ENCODE measurements at places on chromosomes 11 and 22.
A peak's percentile ranks its signal among the peaks of the same experiment; 100 is the strongest.

DNA sequence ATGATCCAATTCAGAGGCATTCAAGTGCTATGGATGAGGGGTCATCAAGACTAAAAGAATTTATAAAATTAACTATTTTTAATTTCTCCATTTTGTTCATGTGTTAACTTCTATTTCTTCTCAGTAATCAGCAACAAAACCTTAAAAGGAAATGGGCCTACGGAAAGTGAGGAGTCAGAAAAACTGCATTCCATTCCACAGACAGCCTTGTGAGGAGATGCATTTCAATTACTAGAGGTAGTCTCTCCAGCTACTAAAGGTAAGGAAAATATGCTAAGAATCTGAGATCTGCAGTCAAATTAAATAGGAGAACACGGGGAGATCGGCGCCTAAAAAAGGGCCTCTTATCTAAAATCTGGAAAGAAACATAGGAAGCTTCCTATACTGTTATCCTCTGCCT is 661.7 kb downstream of the DLG2 start:
- DNase-seq, result no peak

- DNase-seq, result peak; percentile 51
Measured at GRCh38 chr11:33987975-33988580, 63.5 kb upstream of the CAPRIN1 start.

- DNase-seq, result no peak
Measured at GRCh38 chr11:6013042-6013441, 6.3 kb upstream of the OR56A4 start.

DNA sequence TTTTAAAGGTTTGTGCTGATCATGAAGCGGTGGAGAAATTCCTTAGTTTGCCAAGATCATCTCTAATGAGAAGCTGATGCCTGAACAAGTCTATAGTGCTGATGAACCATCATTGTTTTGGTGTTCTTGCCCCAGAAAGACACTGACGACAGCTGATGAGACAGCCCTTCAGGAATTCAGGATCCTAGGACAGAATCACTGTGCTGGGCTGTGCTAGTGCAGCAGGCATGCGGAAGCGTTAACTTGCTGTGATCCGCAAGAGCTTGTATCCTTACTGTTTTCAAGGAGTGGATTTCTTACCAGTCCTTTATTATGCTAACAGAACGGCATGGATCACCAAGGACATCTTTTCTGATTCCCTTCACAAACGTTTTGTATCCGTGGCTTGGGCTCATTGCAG is 104.1 kb downstream of the TBC1D22A start:
- no peak for DNase-seq

DNA sequence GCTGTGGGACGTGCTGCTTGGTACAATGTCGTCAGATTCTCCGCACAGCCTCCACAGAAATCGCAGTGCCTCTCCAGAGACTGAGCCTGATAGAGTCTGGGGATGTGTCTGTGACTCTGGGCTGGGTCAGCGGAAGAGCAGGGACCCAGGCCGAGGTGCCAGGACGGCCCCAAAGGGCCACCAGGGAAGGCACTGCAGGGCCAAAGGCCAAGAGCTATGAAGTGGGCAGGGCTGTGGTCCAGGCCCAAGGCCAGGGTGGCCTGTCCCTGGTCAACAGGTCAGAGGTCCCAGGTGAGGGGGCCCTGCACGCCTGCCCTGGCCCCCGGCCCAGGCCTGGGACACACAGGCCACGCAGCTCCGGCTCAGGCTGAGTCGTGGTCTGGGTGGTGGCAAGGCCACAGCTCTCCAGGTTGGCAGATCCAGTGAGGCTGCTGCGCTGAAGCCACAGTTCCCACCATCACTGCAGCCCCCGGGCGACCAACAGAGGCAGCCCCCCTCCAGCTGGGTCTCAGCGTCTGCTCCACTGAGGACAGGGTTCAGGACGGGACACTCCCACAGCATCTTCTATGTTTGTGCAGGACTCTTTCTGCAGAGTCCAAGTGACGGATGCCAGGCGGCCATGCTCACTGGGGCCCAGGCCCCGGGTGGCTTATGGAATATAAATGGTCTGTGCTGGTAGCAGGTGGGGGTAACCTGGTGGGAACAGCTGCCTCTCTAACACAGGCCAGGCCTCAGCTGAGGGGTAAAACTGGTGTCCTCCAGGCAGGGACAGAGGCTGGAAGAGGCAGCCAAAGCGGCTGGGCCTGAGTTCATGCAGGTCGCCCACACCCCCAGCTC is 4.8 kb upstream of the PIM3 start:
- no peak for DNase-seq

GRCh38 chr11:12117611-12118010 is 7.2 kb downstream of the MICAL2 start:
- no peak for DNase-seq

DNA sequence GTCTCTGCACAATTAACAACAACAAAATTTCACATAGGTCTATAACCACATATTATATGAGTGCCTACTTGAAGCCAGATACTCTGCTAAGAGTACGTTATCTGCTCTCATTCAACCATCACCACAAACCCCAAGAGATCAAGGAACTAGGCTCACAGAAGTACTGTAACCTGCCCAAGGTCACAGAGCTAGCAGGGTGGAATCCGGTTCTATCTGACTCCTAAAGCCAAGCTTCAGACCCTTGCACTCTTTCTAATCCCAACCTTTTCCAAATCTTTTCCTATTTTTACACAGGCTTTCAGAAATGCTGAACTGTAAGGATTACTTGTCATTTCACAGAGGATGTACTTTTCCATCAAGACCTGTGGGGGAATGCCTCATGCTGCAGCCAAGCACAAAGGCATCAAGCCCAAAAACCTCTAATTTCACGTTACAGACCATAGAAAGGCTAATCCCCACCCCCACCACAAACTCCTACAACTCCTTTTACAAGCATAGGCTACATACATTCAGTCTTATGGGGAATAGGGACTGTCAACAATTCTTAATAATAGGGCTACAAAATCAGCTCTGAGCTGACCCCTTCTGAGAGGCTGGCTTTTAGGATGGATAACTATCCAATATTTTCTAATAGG is 927 bp downstream of the PRCP start:
- no peak for DNase-seq

GRCh38 chr11:25197515-25197914 is 700.7 kb downstream of the LUZP2 start:
- DNase-seq, result no peak

- no peak for DNase-seq
Measured at GRCh38 chr11:26187639-26188038, 144.3 kb upstream of the ANO3 start.

DNA sequence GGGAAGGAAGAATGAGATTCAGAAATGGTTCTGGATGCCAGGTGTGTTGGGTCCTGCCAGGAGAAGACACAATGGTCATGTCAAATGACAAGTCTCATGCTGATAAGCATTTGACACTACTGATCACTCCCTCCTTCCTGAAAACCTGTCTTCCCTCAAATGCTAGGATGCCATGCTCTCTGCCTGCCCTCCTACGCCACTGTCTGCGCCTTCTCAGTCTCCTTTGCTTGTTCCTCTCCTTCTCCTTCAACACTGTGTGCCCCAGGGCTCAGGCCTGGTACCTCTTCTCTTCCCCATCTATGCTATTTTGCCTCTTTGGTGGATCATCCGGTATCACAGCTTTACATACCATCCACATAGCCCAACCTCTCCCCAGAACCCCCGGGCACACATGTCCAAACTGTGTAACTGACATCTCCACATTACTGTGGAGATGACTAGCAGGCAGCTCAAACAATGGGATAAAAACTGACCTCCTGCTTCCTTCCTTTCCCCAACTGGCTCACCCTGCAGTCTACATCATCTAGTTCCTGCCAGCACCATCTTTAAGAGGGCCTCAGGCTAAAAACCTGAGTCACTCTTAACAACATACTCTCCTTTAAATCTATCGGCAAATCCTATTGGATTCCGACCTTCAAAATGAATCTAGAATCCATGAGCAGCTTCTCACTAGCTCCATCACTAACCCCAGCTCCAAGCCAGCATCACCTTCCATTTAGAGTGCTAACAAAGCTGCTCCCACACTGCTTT is 8.2 kb downstream of the AP1B1 start:
- no peak for DNase-seq

- DNase-seq, result no peak
Measured at GRCh38 chr22:47724030-47724429, 961.6 kb downstream of the TBC1D22A start.

DNA sequence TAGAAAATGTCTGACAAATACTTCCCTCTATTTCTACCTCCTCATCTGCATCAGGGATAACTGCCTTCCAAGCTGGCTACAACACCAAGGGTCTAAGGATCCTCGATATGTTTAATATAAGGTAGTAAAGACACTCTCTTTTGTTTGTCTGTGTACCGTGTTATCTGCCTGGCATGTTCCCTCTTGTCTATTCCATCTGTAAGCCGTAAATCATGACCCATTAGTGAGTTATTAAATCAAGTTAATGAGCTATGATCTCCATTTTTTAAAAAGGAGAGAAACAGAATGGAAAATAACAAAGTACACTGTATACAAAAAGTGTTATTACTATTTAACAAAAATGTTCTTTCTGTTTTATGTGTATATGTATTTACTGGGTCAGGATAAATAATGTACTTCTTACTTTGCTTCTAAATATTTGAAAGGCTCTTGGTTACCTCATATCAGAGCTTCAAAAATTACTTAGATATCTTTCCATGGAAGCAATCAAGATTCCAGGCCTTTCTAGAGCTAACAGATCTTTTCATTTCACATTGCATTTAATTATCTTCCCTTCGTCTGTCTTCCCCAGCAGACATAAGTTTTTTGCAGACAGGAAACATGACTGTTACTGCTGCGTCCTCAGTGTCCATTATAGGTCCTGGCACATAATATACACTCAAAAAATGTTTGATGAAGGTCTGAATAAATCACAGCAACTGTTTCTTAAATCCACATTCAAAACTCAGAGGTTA is 342.6 kb upstream of the CCDC90B start:
- no peak for DNase-seq

GRCh38 chr11:79273781-79274180 is 167.0 kb downstream of the TENM4 start:
- no peak for DNase-seq

DNA sequence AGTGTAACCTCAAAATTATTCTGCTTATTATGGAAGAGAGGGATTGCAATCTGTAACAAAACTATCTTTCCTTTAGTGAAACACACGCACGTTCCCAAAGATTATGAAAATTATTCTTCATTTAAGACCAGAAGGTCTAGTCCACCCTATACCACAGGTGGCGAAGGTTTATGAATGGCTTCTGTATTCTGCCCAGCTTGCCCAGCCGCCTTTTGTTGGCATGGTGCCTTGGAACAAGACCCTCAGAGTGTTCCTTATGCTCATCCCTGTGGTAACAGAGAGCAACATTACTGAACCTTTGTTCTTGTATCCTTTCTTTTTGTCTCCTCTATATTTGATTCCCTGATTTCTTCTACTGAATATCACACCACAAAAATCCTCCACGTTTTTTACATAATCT is 116.4 kb downstream of the FAR1 start:
- DNase-seq, result no peak

Measured in activated T-helper 9 cell treated with anti-CD3 and anti-CD28 coated beads, Interleukin-2, amount 50 U/mL, for 16 hours (primary cell).